ENCODE measurements at places on chromosomes 2 and 18. TPM values are rescaled to one million over a fixed set of nuclear protein-coding genes. Genes with fewer than 3 reads are reported as not detected.

SERPINB13 gene
- not detected for total RNA-seq

RNF144A gene
- total RNA-seq: 5.4 TPM

TMEM247 gene
- not detected for total RNA-seq

SERPINB4 gene
- not detected for total RNA-seq

DNA sequence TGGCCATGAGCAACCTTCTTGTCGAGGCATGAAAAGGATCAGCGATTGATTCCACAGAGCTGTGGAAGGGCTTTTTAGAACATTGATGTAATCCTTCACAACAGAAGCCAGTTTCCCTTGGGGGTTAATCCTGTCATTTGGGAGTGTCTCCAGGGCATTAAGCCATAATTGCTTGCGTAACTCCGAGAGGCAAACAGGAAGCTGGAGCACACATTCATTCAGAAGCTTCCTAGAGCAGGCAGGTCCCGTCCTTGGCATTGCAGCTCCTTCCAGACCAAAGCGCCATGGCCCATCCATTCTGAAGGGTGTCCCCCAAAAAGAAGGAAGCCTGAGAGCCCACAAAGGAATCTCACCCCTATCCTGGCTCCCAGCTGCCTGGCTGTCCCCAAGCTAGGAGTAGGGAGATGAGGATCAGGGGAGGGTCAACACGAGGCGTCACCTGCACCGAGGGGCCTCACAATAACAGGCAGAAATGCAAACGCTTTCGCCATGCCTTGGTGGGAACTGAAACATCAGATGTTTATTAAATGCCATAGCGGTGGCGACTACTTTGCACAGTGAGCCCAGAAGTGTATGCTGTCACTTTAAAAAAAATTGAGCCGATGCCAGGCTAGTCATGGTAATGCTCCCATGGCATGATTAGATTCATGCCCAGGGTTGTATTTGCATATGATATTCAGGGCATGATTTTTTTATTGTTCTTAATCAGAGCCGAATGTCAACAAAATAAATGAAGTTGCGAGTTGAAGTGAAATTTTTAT is 339.4 kb downstream of the BCL11A start:
- H3K27me3 ChIP-seq: no peaks in the 10 kb centered on the region
- DNase-seq: no peak
- no peak overlapping the region for H3K4me3 ChIP-seq
- H3K4me1 ChIP-seq: peaks cover 14% of the 10 kb centered on the region

- H3K27ac ChIP-seq: no peak overlapping the region
- H3K4me3 ChIP-seq: no peak overlapping the region
- no peaks in the 10 kb centered on the region for H3K36me3 ChIP-seq
- H3K4me1 ChIP-seq: peaks cover 80% of the 10 kb centered on the region
- no peaks in the 10 kb centered on the region for H3K27me3 ChIP-seq
These were observed 7.7 kb downstream of the FHL2 start for GRCh38 chr2:105391058-105391627.

DNA sequence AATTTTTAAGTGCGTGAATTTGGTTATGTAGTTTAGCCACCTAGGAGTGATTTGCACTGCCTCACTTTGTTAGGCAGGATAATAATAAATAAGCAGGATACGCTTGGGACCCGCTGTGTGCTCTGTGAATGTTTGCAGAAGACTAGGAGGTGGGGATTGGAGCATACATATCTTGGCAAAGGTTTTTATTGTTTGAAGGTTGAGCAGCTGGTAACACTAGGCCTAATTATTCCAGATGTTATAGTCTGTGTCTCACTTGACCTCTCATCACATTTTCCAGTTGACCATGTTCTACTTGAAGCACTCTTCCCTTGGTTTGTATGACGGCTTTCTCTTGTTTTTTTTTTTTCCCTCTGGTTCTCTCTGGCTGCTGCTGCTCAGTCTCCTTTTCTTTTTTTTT is 42.7 kb downstream of the FHOD3 start:
- no peak overlapping the region for H3K4me3 ChIP-seq
- H3K4me1 ChIP-seq: peaks cover 6% of the 10 kb centered on the region
- H3K27ac ChIP-seq: no peak overlapping the region
- no peak for DNase-seq

DNA sequence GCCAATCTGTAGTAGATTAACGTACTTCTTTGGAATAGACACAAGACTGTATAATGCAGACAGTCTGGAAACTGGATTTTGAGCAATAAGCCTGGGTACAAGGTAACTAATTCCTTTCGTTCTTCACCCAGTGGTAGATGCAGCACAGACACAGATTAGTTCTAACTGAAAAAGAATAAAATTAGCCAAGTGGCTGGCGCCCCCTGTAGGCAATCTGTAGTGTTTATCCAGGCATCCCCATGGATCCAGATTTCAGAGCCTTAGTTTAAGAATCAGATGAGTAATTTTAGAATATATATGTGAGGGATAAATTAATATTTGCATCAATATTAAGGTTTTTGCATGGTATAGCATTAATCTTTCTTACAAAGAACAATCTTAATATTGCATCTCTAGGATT is 563.9 kb downstream of the DCC start:
- H3K27ac ChIP-seq: no peak overlapping the region
- H3K27me3 ChIP-seq: no peaks in the 10 kb centered on the region
- H3K4me1 ChIP-seq: no peaks in the 10 kb centered on the region
- no peak overlapping the region for H3K4me3 ChIP-seq

GRCh38 chr2:171383134-171383533 is 50.7 kb downstream of the METTL8 start:
- no peak overlapping the region for H3K27ac ChIP-seq
- H3K4me3 ChIP-seq: no peak overlapping the region
- H3K4me1 ChIP-seq: no peaks in the 10 kb centered on the region
- H3K36me3 ChIP-seq: no peaks in the 10 kb centered on the region

DNA sequence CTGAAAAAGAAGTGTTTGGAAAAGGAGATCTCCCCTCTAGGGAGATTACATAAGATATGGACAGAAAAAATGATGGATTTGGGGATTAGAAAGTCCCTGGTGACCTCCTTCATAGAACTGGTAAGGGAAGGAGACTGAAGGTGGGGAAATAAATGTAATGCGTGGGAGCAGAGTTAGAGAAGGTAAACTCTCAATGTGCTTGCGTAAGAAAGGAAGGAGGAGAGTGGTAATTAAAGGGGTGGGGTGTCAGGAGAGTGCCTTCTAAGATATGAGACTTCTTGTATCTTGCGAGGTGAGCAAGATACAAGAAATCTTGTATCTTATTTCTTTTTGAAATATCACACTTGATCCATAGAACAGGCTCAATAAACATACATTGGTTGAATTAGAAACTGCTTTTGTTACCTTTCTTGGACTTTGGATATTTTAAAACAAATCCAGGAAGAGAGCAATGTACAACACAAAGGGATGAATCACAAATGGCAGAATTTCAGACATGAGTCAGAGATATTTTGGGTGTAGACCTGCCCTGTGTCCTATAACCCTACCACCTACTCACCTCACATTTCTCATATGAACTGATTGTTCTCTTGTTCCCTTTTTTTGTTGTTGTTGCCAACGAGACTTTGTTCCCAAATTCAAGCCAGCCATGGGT is 342.4 kb downstream of the INSIG2 start:
- H3K27me3 ChIP-seq: no peaks in the 10 kb centered on the region
- no peak for DNase-seq
- H3K4me3 ChIP-seq: no peak overlapping the region
- no peaks in the 10 kb centered on the region for H3K36me3 ChIP-seq
- H3K27ac ChIP-seq: no peak overlapping the region

- no peak overlapping the region for H3K4me3 ChIP-seq
- no peaks in the 10 kb centered on the region for H3K36me3 ChIP-seq
- DNase-seq: no peak
- no peak overlapping the region for H3K27ac ChIP-seq
These were observed 28.8 kb downstream of the SDC1 start for GRCh38 chr2:20196053-20196656.

DNA sequence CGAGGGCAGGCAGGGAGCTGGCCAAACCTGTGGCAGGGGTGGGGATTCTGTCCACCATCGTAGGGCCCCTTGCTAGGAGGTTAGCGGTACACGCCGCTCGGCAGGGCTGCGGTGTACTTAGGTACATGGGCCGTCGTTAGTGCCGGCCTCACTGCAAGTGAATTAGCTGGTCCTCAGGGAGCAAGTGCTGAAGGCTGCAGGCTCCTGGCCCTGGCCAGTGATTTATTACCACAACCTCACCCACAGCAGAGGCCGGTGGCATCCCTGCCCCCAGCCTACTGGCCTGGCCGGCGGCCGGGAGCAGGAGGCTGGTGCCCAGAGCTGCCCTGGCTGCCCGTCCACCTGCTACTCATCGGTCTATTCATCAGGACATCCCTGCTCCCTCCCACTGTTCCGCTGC is 19.6 kb upstream of the PTMA start:
- no peaks in the 10 kb centered on the region for H3K36me3 ChIP-seq
- no peaks in the 10 kb centered on the region for H3K27me3 ChIP-seq
- DNase-seq: no peak
- peaks cover 8% of the 10 kb centered on the region for H3K4me1 ChIP-seq
- no peak overlapping the region for H3K4me3 ChIP-seq

DNA sequence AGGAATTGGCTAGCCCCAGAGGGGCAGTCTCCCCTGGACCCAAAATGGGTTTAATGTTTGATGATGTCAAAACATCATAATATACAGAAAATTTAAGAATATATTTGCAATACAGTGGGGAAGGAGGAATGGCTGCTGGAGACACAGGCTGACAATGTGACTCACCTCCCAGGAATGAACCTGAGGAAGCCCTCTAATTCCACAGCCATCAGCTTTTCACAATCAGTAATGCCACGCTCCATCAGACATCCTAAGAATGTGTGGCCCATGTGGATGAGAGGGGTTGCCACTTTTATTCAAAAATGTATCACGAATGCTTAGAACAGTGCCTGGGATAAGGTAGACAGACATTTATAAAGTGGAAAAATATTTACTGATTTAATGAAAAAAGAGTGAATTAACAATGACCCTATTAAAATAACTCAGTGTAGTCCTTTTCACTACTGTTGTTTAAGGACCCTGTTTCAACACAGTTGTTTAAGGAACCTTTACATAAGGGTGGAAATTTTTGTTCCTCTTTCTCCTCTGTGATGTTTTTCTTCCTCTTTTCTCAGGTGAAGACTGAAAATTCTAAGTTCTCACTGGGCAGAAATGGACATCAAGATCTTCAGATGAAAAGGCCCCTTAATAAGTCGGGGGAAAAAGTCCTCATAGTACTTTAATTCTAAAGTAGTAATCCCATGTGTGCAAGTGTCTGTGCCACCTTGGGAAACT is 17.5 kb upstream of the TMEM163 start:
- no peaks in the 10 kb centered on the region for H3K36me3 ChIP-seq
- no peaks in the 10 kb centered on the region for H3K4me1 ChIP-seq
- H3K27me3 ChIP-seq: no peaks in the 10 kb centered on the region
- DNase-seq: peak; percentile 26
- no peak overlapping the region for H3K4me3 ChIP-seq

DNA sequence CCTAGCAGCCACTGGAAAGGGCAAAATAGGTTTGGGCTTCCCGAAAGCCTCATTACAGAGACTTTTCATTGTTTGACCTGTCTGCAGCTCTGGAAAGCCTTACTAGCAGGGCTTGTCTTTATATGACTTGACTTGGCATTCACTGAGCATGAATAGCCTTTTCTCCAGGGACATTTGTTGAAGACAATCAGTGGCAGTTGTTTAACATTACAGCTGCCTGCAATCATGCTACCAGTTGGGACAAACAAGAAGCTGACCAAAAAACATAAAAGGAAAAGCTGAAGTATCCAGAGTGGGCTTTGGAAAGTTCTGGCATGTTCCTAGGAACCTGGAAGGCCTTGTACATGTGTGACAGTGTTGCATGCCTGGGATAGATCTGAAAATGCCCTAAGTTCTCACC is 121.4 kb downstream of the KCNF1 start:
- no peaks in the 10 kb centered on the region for H3K27me3 ChIP-seq
- H3K27ac ChIP-seq: no peak overlapping the region
- no peaks in the 10 kb centered on the region for H3K36me3 ChIP-seq
- no peak for DNase-seq
- H3K4me1 ChIP-seq: no peaks in the 10 kb centered on the region

DNA sequence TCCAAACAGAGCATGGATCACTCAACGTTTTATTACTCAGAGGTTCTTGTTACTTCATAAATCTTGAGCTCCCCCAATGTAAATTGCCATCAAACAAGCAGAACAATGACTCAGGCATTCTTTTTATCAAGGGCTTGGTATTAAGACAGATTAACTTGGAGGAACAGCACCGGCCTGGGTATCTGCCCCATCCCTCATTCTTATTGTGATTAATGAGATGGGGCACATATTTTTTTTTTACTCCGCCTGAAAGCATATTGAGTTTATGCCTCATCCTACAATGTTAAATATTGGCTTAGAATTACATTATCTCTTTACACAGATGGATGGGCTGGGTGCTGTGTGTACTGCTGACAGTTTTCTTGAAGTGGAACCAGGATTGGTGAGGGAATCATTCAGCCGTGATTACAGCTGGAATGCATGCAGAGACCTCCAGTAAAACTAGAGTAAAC is 387.3 kb downstream of the CLIP4 start:
- H3K36me3 ChIP-seq: no peaks in the 10 kb centered on the region
- no peaks in the 10 kb centered on the region for H3K27me3 ChIP-seq
- H3K4me3 ChIP-seq: no peak overlapping the region
- no peak for DNase-seq

DNA sequence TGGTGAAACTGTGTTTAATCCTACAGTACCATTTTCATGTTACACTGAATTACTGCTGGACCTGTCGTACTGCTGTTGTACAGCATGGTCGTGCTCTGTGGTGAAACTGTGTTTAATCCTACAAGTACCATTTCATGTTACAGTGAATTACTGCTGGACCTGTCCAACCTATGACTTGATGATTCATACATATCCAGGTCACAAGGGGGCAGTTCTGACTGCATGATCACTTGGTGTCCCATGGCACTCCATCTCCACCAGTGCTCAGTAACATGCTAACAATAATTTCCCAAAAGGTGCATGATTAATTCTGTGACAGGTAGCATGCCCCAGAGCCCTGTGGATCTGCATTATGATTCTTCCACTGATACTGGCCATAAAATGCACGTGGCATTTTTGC is 101.6 kb downstream of the ADCYAP1 start:
- H3K36me3 ChIP-seq: no peaks in the 10 kb centered on the region
- H3K27ac ChIP-seq: no peak overlapping the region
- DNase-seq: no peak
- peaks cover 6% of the 10 kb centered on the region for H3K4me1 ChIP-seq
- H3K27me3 ChIP-seq: no peaks in the 10 kb centered on the region

- DNase-seq: no peak
- H3K36me3 ChIP-seq: no peaks in the 10 kb centered on the region
- no peak overlapping the region for H3K4me3 ChIP-seq
- no peaks in the 10 kb centered on the region for H3K27me3 ChIP-seq
- H3K27ac ChIP-seq: peak overlapping the region; percentile 58
- peaks cover 24% of the 10 kb centered on the region for H3K4me1 ChIP-seq
These were observed 14.0 kb upstream of the MAPRE2 start for GRCh38 chr18:35027206-35027605.

DNA sequence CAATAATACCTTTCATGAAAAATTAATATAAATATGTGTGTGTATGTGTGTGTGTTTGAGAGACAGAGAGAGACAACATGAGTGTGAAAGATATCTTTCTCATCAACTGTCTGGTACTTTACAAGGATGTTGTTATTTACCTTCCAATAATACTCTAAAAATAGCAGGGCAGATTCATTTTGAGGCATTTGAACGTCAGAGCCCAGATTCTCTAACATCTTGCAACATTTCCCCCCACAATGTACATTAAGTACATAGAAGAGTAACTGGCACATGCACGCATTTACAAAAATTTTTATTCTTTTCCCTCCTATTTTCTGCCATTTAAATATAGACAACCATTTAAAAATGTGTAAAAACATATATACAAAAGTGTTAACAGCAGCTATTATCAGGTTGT is 100.9 kb downstream of the PID1 start:
- H3K27me3 ChIP-seq: no peaks in the 10 kb centered on the region
- H3K36me3 ChIP-seq: no peaks in the 10 kb centered on the region
- no peak overlapping the region for H3K4me3 ChIP-seq
- H3K27ac ChIP-seq: no peak overlapping the region
- no peaks in the 10 kb centered on the region for H3K4me1 ChIP-seq

Measured in esophagus muscularis mucosa (tissue), 4 donors.